HTR-8/SVneo (cell line): ENCODE measurements at places on chromosomes 1 and 21.

GRCh38 chr21:42666023-42666747 lies 12.8 kb downstream of the PDE9A start:
- no peak for DNase-seq

DNA sequence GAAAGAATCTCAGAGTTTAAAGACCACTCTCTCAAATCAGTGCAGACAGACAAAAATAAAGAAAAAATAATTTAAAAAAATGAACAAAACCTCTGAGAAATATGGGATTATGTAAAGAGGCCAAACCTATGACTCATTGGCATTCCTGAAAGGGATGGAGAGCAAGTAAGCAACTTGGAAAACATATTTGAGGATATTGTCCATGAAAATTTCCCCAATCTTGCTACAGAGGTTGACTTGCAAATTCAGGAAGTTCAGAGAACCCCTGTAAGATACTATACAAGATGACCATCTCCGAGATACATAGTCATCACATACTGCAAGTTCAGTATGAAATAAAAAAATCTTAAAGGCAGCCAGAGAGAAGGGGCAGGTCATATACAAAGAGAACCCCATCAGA lies 43.7 kb upstream of the IVNS1ABP start:
- DNase-seq: no peak

GRCh38 chr1:59674595-59674994 lies 140.2 kb upstream of the HOOK1 start:
- DNase-seq: no peak

DNA sequence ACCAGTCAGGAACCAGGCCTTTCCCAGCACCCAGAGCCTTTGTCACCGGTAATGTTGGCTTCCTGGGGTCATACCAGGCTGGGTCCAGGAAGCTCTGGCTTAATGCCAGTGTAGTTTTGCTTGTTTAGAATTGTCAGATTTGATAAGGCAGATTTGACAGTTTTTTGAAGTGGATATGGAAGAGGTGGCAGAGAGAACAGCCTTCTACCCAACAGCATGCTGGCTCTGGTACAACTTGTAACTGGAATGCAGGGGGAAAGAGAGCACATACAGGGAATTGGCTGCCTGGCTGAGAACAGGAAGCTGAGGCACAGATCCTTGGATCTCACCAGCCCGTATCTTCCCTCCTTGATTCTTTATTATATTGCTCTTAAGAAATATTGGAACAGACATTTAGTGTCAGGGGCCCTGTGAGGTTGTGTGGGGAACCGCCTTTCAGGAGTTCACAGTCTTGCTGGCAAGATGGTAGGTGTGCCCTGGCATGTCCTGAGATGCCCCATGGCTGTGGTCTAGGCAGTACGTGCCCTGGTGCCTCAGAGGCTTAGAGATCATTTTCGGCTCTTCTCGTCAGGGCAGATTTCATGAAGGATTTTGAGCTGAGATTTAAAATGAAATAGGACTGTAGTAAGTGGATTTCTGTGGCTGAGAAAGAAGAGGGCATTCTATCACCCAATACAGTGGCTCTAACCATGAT lies 227.0 kb downstream of the PBX1 start:
- DNase-seq: no peak

DNA sequence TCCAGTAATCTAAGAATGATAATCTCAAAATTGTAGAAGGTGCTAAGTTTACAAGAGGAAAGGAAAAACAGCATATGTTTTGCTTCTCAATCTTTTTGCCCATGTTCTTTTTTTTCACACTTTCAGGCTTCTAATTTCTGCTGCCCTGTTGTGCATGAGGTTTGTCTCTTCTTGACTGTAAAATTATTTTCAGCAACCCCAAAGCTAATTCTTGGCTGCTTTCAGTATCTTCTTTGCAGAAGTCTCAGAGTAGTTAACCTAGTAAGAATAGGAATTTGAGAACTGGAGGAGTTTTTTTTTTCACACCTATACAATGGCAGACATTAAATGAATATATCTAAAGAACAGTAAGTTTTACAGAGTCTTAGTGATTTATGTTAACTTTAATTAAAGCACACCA lies 26.4 kb downstream of the DENND2D start:
- no peak for DNase-seq

GRCh38 chr1:165452336-165453130 lies 7.6 kb upstream of the RXRG start:
- DNase-seq: no peak

GRCh38 chr21:32347977-32348376 lies 44.8 kb downstream of the URB1 start:
- no peak for DNase-seq

- no peak for DNase-seq
Measured at GRCh38 chr1:193706766-193707165, 520.4 kb upstream of the B3GALT2 start.

GRCh38 chr1:150176593-150176992 lies 26.9 kb downstream of the PLEKHO1 start:
- DNase-seq: no peak

GRCh38 chr1:26529655-26530409 lies at the start of gene RPS6KA1:
Gene RPS6KA1, plus strand, starts transcription at chr1:26529761. Its CDS starts 160 bp downstream, at chr1:26529921.
- DNase-seq: peak; percentile 82

DNA sequence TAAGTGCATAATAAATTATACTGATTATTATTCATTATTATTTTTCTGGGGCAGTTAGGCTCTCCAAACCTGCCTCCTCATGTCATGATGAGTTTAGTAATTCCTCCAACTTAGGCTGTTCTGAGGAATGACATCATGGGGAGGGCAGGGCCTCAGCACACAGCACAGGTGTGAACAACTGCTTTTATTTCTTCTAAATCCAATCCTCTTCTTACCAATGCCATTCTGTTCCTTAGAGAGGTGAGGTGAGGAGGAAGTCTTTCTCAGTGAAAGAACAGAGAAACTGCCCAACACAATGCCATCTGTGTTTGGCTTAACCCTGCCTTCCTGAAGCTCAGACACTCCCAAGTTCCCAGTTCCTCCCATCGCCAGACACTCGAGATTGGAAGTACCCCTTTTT lies 45.4 kb upstream of the WASF2 start:
- no peak for DNase-seq
